Activated T-helper 9 cell treated with anti-CD3 and anti-CD28 coated beads, Interleukin-2, amount 50 U/mL, for 16 hours (primary cell): ENCODE measurements at places on chromosomes 3 and 15.

- no peak for DNase-seq
Observed at GRCh38 chr3:126424039-126424717, 29.5 kb downstream of the CFAP100 start.

DNA sequence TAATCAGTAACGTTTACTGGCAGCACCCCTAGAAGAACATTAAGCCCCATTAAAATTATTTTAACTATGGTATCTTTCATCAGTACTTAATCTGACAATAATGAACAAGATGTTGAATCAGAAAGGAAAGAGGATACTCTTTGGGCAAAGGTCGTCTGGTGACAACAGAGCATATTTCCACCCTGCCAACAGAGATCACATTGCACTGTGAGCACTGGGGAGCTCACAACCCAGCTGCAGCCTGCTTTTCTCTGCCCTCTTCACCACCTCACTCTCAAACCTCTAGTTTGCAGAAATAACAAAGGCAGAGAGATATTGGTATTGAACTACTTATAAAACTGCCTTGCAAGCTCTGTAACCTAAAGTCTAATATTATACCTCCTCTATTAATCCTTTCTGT lies 130.0 kb downstream of the FBN1 start:
- DNase-seq = no peak

DNA sequence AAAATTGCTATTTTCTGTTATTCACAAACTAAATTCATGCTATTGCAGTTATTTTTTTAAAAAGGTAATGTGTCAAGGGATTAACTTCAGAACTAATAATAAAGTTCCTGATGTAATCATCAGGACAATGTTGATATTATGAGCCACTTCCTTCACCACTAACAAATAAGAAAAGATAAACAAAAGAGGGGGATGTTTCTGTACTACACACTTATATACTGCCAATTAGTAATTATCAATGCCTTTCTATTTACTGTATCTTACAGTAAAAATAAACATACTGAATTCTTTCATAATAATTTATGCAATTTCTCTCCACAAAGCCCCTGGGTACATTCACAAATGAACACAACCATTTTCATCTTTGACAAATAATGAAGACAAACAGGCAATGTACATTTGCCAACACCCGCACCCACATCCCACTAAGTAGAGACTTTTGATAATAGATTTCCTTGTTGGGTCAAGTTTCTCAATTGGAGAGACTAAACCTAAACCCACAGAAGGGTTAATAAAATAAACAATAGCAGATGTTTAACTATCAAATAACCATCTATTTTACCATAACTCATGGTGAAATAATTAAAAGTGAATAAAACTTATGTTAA lies 3.7 kb downstream of the CBLB start:
- no peak for DNase-seq

- no peak for DNase-seq
Observed at GRCh38 chr15:99574502-99574901, 8.7 kb downstream of the MEF2A start.

DNA sequence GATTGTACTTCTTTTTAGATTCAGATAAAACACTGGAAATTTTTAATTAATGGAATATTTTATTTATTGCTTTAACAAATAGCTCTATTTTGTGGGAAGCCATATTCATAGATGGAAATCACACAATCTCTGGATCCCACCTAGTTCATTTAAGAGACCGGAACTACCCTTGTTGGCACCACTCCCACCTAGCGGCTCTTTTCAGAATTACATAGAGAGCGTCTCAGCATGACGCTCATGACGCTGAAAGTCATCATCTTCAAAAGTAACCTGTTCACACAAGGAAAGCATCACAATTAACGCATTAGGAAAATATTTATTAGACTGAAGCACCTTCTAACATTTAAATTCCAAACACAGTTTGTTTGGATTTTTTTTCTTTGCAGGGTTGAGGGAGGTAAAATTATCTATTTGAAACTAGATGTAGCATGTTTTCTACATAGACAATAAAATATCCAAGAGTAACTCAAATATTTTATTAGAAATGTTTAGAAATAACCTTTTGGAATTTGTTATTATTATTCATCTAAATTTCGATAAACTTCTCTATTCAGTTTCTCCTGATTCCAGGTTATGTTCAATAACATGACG lies 214.9 kb upstream of the ARRDC4 start:
- DNase-seq = no peak

DNA sequence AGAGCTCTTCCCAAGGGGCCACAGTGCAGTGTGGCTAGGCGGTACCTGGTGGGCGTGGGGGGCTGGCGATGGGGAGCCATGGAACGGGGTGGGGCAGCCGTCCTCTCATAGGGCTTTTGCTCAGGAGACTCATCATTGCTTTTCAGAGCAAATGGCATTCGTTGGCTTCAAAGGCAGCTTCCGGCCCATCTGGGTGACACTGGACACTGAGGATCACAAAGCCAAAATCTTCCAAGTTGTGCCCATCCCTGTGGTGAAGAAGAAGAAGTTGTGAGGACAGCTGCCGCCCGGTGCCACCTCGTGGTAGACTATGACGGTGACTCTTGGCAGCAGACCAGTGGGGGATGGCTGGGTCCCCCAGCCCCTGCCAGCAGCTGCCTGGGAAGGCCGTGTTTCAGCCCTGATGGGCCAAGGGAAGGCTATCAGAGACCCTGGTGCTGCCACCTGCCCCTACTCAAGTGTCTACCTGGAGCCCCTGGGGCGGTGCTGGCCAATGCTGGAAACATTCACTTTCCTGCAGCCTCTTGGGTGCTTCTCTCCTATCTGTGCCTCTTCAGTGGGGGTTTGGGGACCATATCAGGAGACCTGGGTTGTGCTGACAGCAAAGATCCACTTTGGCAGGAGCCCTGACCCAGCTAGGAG lies 40.8 kb downstream of the MESD start:
- DNase-seq = no peak
